ENCODE measurements at places on chromosomes 6 and 20. TPM values are rescaled to one million over a fixed set of nuclear protein-coding genes. Genes with fewer than 3 reads are reported as not detected.

CFAP206 gene
- total RNA-seq: not detected

ECT2L gene
- not detected for total RNA-seq

COX4I2 gene
- total RNA-seq: 10.4 TPM

DDAH2 gene
- total RNA-seq: 10.6 TPM

CEBPB gene
- total RNA-seq: 434 TPM

TCF15 gene
- total RNA-seq: 3.6 TPM

RBPJL gene
- total RNA-seq: not detected

BPIFA3 gene
- total RNA-seq: not detected

ACSS2 gene
- 82.2 TPM for total RNA-seq

BCLAF1 gene
- total RNA-seq: 45.4 TPM

RSPO3 gene
- 7.5 TPM for total RNA-seq

ETV7 gene
- not detected for total RNA-seq

- no peak for DNase-seq
- H3K4me1 ChIP-seq: peaks cover 8% of the 10 kb centered on the region
- H3K27me3 ChIP-seq: no peaks in the 10 kb centered on the region
Measured at GRCh38 chr20:17868151-17868550, 100.4 kb downstream of the SNX5 start.

- no peak for DNase-seq
- no peaks in the 10 kb centered on the region for H3K27me3 ChIP-seq
- peaks cover 39% of the 10 kb centered on the region for H3K4me1 ChIP-seq
- H3K36me3 ChIP-seq: no peaks in the 10 kb centered on the region
- no peak overlapping the region for H3K27ac ChIP-seq
- H3K4me3 ChIP-seq: no peak overlapping the region
Measured at GRCh38 chr6:157089258-157089657, 234.1 kb downstream of the TMEM242 start.

GRCh38 chr6:149319422-149319821 lies 1.9 kb downstream of the TAB2 start:
- H3K4me3 ChIP-seq: peak overlapping the region; percentile 96
- no peak for DNase-seq
- peaks cover 50% of the 10 kb centered on the region for H3K4me1 ChIP-seq
- peak overlapping the region; percentile 94 for H3K27ac ChIP-seq
- H3K27me3 ChIP-seq: no peaks in the 10 kb centered on the region

DNA sequence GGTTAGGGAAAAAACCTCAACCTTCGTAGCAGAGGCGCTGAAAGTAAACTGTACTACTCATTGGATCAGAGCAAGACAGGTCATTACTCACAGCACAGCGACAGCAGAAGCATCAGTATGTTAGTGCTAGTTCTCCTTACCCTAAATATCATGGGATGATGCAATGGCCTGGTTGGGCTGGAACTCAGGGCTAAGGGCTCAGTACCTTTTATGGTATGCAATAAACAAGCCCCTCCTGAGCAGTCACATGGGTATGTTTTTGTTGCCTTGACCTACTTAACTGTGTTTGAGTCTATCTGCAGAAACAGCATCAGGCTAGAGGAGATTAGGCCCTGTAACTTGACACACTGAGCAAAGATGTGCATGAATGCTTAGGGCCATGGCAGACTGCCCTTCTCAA lies 369.4 kb upstream of the IMPG1 start:
- peak overlapping the region; percentile 34 for H3K27ac ChIP-seq
- no peaks in the 10 kb centered on the region for H3K36me3 ChIP-seq
- no peaks in the 10 kb centered on the region for H3K27me3 ChIP-seq
- no peak for DNase-seq
- H3K4me1 ChIP-seq: no peaks in the 10 kb centered on the region
- no peak overlapping the region for H3K4me3 ChIP-seq

DNA sequence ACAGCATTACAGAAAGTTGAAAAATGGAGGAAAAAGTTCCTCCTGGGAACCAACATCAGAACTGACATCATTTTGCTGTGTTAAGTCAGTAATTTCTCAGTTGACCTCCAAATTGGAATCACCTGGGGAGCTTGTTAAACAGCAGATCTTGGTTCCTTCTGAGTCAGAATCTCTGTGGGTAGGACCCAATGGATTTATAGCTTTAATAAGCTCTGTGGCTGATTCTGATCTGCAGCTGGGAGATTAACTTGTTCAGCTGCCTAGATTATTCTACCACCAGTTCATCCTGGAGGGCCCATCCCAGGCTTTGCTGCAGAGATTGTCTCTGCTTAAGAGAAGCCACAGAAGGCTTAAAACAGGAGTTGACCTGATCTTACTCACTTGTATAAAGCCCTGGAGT lies 90.7 kb upstream of the POPDC3 start:
- H3K27ac ChIP-seq: no peak overlapping the region
- H3K4me3 ChIP-seq: no peak overlapping the region
- no peak for DNase-seq
- no peaks in the 10 kb centered on the region for H3K27me3 ChIP-seq
- no peaks in the 10 kb centered on the region for H3K36me3 ChIP-seq
- H3K4me1 ChIP-seq: peaks cover 33% of the 10 kb centered on the region

DNA sequence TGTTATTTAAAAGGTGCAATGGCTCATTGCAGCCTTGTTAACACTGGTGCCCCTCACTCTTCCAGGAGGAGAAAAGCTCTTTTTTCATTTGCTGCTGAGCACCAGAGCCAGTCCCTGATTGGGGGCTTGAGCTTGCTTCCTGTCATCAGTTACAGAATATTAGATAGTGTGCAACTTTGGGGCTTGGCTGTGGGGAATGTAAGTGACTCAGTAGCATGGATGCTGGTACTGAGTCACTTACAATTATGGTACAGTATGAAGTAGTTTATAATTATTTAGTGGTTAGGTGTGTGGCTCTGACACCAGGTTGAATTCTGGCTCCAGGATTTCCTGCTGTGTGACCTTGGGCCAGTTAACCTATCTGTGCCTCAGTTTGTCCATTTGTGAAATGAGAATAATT lies 37.6 kb downstream of the ANKS1A start:
- no peak for DNase-seq
- no peak overlapping the region for H3K4me3 ChIP-seq
- no peaks in the 10 kb centered on the region for H3K36me3 ChIP-seq
- no peak overlapping the region for H3K27ac ChIP-seq
- peaks cover 11% of the 10 kb centered on the region for H3K4me1 ChIP-seq

- H3K4me1 ChIP-seq: no peaks in the 10 kb centered on the region
- no peaks in the 10 kb centered on the region for H3K36me3 ChIP-seq
- H3K27ac ChIP-seq: no peak overlapping the region
- H3K27me3 ChIP-seq: no peaks in the 10 kb centered on the region
- no peak for DNase-seq
Measured at GRCh38 chr6:140830666-140831065, 1302.1 kb upstream of the GJE1 start.

DNA sequence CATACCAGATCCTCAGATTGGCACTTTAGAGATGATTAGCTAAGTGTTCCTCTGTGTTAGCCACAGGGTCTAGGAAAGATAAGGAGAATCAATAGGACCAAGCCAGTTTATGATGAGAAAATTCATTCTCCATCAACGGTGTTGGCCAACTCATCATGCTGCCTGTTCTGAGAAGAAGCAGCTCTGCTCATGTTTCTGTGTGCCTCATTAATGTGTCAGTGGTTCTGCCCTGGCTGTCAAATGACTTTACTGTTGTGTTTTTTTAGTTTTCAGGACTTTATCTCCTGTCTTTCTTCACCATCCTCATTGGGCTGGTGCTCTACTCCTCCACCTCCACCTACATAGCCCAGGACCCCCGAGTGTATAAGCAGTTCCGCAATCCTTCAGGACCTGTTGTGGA lies 234.3 kb upstream of the PLN start:
- H3K27me3 ChIP-seq: no peaks in the 10 kb centered on the region
- no peak for DNase-seq
- H3K36me3 ChIP-seq: no peaks in the 10 kb centered on the region
- H3K4me3 ChIP-seq: no peak overlapping the region
- peaks cover 17% of the 10 kb centered on the region for H3K4me1 ChIP-seq
- no peak overlapping the region for H3K27ac ChIP-seq

DNA sequence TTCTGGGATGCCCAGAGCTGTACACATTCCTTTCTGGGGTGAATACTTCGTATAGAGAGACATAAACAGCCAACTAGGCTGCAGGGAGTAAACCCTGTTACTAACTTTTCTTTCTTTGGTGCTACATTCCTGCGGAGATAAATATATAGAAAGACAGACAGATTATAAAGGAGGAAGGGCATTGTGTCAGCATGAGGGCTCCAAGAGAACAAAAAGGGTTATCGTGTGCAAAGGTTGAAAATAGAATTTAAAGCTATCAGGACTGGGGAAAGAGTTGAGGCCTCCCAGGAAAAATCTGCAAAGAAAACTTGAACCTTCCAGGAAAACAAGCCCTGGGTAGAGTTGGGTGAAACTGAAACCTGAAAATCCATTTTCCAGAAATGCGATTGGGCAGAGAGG lies 68.0 kb downstream of the TMEM170B start:
- H3K4me3 ChIP-seq: no peak overlapping the region
- peaks cover 39% of the 10 kb centered on the region for H3K4me1 ChIP-seq
- DNase-seq: no peak

GRCh38 chr6:133551436-133551835 lies 310.3 kb downstream of the EYA4 start:
- H3K27ac ChIP-seq: peak overlapping the region; percentile 68
- DNase-seq: no peak
- no peak overlapping the region for H3K4me3 ChIP-seq
- H3K36me3 ChIP-seq: no peaks in the 10 kb centered on the region

DNA sequence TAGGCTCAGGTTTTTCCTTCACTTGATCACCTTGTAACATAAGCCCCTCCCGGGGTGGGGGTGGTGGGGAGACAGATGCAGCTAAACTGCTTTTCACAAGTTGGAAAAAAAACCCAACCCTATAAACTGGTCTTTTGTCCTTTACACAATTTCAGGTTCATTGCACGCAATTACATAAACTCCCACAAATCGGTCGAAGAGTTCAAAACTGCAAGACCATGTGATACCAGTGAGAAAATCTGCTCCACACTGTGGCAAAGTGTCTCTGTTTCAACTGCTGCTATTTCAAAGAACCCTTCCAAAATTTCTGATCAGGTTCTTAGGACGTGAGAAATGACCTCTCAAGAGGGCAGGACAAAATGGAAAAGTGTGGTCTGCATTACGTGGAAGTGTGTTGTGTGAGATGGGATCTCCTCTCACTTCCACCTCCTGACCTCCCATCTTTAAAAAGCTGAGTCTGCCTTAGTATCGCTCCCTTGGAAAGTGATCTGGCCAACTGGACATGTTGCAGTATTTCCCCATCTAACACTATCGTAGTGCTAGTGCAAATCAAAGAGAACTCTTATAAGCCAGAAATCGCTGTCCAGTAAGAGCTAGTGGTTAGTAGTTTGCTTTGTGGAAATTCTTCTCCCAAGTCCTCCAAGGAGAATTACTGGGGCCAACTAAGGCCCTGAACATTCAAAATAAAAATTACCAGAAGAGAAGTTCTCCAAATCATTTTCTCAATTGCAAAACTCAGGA lies 60.1 kb downstream of the PRND start:
- H3K27me3 ChIP-seq: no peaks in the 10 kb centered on the region
- no peak overlapping the region for H3K27ac ChIP-seq
- DNase-seq: no peak
- no peaks in the 10 kb centered on the region for H3K4me1 ChIP-seq
- H3K4me3 ChIP-seq: no peak overlapping the region
- no peaks in the 10 kb centered on the region for H3K36me3 ChIP-seq

DNA sequence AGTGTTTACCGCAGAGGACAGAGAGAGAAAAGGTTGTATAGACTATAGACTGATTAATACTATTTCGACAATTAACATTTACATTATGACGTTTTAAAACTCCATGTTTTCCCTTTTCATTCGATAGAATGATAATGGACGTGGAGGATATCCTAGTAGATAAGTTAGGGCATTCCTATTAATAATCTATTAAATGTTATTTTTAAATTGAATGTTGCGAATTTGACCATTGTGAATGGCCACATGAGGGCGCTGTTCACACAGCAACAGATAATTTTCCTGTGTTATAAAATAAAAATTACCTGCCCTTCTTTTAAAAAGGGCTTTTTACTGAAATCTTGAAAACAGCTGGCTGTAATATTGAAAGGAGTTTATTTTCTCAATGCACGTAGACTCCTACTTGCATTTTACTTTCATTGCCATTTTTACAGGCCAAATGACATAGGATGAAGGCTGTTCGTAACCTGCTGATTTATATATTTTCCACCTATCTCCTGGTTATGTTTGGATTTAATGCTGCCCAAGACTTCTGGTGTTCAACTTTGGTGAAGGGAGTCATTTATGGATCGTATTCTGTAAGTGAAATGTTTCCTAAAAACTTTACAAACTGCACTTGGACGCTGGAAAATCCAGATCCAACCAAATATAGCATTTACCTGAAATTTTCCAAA lies 3.3 kb downstream of the ADGRB3 start:
- no peak overlapping the region for H3K4me3 ChIP-seq
- H3K36me3 ChIP-seq: no peaks in the 10 kb centered on the region
- H3K27ac ChIP-seq: no peak overlapping the region
- DNase-seq: no peak
- H3K4me1 ChIP-seq: no peaks in the 10 kb centered on the region
